ENCODE measurements at places on chromosomes 4 and X.
A peak's percentile ranks its signal among the peaks of the same experiment; 100 is the strongest.

- no peak for DNase-seq
These were observed 531.5 kb downstream of the ANKRD50 start for GRCh38 chr4:124181039-124181438.

GRCh38 chr4:121479808-121480207 is 99.0 kb upstream of the QRFPR start:
- no peak for DNase-seq

GRCh38 chrX:15755091-15755490 is 17.0 kb downstream of the CA5B start:
- DNase-seq: no peak

GRCh38 chrX:110420771-110421499 is 62.3 kb downstream of the RTL9 start:
- DNase-seq: no peak

DNA sequence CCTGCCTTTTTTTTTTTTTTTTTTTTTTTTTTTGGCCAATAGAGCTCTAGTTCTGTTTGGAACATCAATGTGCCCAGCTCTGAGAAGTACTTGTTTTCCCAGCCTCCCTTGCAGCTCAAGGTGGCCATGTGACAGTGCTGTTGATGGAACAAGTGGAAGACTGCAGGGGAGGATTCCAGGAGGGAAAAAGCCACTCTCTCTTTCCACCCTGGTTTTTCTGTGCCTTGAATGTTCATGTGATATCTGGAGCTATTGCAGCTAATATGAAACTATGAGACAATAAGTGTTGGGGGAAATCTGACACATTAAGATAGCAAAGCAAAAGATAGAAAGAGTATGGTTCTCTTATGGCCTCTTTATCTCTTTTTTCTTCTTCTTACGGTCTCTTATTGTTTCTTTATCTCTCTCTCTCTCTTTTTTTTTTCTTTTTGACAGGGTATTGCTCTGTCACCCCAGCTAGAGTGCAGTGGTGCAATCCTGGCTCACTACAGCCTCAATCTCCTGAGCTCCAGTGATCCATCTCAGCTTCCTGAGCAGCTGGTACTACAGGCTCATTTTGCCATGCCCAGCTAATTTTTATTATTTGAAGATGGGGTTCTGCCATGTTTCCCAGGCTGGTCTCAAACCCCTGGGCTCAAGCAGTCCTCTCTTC is 192.0 kb upstream of the LNX1 start:
- DNase-seq: no peak

DNA sequence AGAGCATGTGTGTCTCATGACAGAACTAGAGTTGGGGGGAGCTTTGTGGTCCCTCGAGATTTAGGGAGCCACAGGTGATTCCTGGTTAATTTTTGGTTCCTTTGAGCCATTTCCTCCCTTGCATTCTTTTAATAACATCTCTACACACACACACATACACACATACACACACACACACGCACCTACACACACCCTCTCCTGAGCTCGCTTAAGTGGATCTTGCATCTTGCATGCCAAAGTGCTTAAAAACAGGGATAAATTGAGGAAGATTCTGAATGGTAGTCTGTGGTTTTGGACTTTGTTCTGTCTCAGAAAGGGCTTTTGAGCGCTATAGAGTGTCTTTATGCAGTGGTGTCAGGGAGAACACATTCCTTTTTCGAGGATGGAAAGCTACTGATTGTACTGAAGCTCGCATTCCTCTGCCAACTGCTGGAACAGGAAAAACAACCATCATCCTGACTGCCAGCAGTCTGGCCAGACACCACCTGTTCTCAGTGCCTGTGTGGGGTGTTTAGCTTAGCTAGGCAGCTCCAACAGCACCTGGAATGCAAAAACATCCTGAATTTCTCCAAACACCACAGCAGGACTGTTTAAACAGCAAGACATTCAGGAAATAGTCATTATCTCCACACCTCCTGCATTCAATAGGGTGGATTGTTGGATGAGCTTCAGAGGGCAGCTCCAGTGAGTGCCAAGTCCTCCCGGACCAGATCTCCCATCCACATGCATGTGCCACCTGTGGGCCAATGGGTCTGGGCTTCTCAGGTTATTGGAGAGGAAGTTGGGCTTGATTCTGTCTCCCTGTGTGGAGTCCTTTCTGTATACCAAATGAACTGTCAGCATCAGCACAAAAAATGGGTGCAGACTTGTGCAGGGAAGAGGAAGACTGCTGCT is 21.9 kb upstream of the IGFBP7 start:
- no peak for DNase-seq

GRCh38 chrX:926070-926469 is 286.4 kb downstream of the CRLF2 start:
- DNase-seq: peak; percentile 12

- no peak for DNase-seq
These were observed 30.2 kb downstream of the PNMA6A start for GRCh38 chrX:153102418-153102817.

DNA sequence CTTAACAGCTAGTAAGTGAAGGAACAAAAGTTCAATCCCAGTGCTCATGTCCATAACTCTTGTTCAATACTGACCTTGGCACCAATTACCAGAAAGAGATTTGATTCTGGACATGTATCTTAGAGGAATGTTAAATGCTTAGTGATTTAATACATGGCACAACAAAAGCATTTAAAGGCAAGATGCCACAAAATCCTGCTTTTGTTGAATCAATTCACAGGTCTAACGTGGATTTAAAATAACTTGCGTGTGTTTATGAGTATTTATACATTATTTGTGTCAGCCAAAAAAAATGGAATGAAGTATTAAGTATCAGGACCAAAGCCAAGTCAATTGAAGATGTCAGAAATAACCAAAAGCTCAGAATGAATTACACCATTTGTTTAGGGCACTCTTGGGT is 85.4 kb upstream of the GIMD1 start:
- no peak for DNase-seq

- no peak for DNase-seq
These were observed 41.0 kb downstream of the WWC2 start for GRCh38 chr4:183139972-183140570.

DNA sequence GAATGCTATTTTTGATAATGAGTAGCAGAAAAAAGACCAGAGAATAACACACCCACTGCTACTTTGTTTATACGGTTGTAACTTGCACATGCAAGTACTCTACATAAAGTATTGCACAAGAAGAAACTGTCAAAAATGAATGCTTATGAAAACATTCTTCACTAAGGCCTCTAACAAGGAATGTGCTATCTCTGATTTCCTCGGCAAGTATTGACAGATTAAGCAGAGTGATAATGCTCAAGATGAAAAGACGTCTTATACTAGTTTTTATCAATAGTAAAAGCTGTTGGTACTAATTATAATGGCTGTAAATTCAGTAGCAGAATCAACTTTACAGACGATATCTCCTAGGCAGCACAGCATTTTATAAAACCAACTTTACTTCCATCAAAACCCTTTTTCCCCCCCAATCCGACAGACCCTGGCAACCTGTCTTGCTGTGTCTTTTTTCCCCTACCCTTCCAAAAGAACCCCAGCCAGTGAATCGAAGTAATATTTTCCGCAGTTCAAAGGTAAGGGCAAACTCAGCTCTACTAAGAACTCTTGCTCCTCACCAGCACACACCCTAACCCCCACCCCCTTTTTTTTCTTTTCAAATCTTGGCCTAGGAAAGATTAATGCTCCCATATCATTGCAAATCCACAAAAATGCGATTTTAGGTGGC is 1.5 kb downstream of the FRYL start:
- DNase-seq: no peak

DNA sequence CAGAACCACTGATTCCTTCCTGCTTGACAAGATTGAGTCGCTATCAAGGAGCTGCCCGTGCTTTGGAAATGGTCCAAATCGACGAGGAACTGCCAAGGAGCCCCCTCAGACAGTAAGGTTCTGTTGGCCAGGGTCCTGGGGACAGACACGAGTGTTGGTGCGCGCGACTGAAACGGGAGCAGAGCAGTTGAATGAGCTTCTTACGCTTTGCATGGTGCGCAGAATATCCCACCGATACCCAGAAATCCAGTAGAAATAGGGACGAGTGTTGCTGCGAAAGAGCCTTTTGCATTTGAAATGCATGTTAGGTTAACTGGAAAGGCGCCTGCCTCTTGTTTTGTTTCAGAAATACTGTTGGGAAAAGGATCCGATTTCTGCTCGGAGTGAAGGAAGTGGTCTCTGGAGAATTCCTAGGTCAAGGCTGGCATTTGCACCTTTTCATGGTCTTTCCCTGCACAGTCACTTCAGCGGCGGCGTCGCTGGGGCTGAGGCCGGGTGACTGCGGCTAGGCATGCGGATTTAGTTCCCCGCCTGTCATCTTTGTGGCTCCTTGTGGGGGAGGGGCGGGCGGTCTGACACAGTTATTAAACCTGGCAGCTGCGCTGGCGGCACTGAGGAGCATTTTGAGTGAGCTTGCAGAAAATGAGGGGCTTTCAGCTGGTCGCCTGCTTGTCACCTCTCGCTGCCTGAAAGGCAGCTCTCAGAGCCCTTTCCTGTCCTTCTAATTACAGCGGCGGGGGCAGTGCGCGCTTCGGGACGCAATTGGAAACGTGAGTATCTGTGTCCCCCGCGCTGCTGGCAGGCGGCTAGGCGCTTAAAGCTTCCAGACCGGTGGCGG is 51.5 kb upstream of the TRIM2 start:
- peak; percentile 57 for DNase-seq

DNA sequence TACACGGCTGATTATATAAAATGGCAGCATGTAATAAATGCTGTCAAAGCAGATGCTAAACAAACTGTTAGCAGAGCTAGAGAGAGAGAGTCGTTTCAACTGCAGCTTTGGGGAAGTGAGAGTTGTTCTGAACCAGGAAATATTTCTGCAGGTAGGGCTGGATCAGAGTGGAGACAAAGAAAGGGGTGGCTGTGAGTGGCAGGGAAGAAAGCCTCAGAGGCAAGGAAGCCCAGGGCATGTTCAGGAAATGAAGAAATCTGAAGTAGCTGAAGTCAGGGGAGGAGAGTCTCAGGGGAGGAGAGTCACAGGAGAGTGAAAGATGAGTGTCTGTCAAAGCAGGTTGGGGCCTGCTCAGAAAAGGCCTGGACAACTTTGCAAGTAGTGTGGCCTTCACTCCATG is 48.4 kb upstream of the RPS6KA3 start:
- no peak for DNase-seq

DNA sequence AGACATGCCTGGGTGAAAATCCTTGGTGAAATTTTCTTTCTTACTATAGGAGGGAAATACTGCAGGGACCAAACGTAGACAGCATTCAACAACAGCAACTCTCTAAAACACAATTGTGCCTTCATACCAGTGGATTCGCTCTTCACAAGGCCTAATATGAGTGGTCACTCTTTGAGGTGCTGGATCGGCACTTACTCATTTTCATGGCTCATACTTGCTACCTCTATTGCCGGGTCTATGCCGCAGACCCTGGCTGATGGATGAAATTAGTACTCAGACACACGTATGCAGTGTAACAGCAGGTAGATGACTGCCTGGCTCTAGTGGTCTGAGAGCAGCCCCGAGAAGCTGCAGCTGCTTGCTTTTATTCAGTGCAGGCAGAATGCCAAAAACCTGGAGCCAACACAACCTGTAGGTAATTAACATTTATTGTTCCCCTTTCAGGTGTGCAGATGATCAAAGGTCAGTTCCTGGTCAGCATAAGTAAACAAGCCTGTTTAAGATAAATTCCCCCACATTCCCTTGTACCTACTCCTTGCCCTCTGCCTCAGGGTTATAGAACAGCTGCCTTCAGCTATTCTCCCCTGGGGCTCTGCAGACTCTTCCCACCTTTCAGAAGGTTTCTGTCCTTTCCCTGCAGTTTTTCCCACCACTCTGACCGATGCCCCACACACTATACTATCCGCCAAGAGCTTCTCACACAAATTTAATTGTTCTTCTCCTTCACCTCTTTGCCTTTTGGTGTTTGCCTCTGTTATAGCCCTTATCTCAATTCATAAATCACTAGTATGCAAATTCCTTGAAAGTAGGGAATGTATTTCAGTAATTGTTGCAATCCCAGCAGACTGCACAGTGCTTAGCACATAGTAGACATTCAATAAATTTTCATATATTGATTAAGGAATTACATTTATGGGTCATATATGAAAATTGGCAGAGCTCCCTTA is 210.0 kb downstream of the SPANXN3 start:
- DNase-seq: no peak

DNA sequence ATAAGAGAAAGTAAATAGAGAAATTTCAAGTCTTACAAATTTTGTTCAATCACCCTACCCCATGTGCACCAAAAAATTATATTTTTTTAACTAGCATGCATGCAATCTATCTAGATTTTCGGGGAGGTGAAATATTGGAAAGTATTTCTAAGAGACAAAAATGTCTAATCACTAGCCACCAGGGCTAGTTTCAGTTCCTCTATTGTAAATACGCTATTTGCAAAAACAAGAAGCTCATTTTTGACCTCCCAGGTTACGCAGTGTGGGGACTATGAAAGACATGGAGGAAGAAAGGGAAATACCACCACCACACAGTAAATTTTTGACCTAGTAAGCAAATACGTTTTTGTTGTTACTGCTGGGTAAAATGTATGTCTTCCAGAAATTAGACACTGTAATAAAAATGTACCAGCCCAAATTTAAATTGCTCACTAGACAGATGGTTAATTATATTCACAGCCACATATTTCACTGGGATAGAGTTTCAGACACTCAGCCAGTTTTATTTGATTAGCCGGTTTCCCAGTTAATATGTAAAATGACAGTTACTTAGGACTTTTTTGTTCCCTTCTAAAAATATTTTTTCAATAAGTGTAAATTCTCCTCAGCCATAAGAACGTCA is 2.2 kb downstream of the NEXMIF start:
- DNase-seq: no peak

- no peak for DNase-seq
These were observed 166.4 kb downstream of the ARHGAP6 start for GRCh38 chrX:11499076-11500044.

- DNase-seq: no peak
These were observed 119.2 kb upstream of the EDNRA start for GRCh38 chr4:147361726-147362125.

- no peak for DNase-seq
These were observed 64.7 kb upstream of the UBQLN2 start for GRCh38 chrX:56498756-56499155.

GRCh38 chrX:120857240-120857639 is 18.4 kb downstream of the CT47B1 start:
- no peak for DNase-seq

GRCh38 chr4:3368334-3368733 is 73.4 kb upstream of the HGFAC start:
- DNase-seq: no peak

DNA sequence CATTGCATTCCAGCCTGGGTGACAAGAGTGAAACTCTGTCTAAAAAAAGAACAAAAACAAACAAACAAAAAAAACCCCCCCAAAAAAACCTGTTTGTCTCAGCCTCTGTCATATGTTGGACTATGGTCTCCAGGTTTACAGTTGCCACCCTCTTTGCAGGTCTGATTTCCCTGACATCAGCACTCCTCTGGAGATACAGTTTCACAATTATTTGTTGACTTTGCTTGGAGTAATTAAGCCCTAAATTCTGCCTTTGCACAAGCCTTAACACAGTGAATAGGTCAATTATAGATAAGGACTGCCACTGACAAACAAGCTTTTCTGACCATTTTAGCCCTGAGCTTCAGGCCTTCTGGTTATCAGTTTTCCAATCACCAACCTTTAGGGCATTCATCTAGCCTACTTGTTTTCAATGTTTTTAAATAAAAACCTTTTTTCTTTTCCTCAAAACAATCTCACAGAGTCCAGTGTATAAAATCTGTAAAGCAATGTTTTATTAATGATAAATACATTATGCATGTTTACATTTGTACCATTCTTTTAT is 20.4 kb upstream of the MAPK10 start:
- no peak for DNase-seq
